ENCODE measurements at places on chromosomes 2 and 18.

DNA sequence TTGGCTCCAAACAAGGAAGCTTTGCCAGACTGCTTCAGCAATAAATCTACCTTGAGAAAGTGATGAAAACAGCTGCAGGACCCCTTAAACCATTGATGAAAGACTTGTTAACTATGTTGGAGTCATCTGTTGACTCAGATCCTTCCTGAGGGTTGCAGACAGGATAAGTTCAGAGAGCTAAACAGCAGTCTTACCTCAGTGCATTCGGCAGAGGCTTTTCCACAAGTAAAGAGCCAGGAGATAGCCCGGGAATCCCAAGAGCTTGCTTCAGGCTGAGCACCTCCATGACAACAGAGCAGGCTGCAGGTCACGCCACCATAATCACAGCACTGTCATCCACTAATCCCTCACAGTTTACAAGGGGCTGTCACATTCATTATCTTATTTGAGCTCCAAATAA is 23.7 kb downstream of the KIAA2012 start:
- no peak for DNase-seq

- DNase-seq: no peak
Observed at GRCh38 chr2:208488686-208489564, 82.3 kb downstream of the PTH2R start.

DNA sequence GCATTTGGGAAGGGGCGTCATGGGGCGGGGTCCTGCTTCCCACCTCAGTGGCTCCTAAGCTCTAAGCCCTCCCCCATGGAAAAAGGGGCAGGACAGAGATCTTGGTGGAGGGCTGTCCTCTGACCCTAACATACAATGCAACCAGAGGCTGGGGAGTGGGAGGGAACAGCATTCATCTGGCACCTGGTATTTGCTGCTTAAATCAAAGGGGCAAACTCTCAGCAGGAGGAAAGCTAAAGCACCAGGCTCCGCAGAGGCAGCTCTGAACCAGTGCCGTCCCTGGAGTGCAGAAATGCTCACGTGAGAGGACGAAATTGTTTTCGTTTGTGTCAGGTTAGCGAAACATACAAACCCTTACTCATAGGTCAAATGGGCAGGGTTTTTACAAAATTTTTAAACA is 92.7 kb upstream of the PXDN start:
- no peak for DNase-seq

DNA sequence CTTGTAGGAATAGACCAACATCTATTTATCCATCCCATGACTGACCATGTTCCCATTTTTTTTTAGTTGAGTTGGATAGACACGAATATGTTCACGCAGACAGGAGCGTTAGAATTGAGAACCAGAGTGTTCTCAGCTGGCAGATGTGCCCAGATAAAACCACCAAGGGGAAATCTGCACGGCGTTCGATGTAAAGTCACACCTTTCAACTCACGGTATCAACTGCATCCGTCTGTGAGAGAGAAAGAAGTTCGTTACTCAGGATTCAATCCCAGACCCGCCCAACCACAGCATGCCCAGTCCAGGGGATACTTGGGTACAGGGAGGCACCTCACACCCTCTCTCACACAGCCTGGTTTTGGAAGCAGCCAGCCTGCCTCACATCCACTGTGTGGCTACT is 26.1 kb downstream of the MAL start:
- DNase-seq: no peak

DNA sequence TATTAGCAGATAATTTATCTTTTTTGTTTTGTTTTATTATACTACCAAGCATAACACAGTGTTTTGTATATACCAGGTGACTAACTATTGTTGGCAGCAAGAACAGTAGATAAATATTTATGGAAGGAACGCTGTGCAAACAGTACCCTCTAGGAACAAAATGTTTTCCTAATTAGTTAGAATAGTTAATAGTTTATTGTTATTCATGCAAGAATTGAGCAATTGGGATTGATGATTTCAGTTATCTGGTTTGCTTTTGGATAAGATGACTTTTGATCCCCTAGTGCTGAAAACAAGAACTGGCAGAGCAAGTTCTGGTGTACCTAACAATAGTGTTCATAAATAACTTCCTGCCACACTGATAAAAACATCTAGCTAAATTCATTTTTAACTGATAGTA is 323.3 kb downstream of the TGIF1 start:
- DNase-seq: no peak

- DNase-seq: peak; percentile 64
Observed at GRCh38 chr2:152042636-152043615, 55.9 kb downstream of the CACNB4 start.

DNA sequence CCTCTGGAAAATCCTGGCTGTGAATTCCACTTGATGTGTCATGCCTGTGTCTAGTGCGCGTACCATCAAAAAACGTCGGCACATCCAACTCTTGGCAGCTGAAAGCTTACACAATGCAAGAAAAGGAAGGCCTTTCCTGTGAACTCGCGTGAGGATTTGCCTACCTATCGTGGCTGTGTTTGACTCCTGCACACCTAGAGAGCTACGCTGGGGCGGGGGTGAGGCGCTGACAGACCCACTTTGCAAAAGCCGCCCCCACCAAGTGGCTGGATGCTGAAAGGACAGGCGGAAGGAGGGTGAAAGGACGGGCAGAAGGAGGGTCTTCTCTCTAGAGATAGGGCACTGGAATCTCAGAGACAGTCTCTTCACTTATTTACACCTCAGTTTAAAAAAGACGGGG is 270.1 kb downstream of the EIPR1 start:
- no peak for DNase-seq

- DNase-seq: no peak
Observed at GRCh38 chr2:72399879-72400278, 252.2 kb upstream of the CYP26B1 start.

DNA sequence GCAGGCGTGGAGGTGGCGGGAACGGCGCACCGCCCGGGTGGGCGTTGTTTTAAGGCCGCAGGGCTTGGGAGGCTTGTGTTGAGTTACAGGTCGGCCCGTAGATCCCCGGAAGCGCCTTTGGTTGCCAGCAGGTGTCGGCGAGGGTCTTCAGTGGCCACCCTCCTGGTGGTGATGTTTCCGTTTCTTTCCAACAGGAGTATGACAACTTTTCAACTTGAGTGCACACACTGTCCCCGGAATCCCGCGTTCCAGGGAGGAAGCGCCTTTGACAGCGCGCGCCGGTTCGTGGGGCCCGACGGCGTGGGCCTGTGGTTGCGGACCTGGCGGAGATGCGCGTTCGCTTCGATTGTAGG is 1.0 kb upstream of the HDAC4 start:
- no peak for DNase-seq

GRCh38 chr2:224034017-224034416 is 5.1 kb downstream of the SERPINE2 start:
- DNase-seq: no peak

DNA sequence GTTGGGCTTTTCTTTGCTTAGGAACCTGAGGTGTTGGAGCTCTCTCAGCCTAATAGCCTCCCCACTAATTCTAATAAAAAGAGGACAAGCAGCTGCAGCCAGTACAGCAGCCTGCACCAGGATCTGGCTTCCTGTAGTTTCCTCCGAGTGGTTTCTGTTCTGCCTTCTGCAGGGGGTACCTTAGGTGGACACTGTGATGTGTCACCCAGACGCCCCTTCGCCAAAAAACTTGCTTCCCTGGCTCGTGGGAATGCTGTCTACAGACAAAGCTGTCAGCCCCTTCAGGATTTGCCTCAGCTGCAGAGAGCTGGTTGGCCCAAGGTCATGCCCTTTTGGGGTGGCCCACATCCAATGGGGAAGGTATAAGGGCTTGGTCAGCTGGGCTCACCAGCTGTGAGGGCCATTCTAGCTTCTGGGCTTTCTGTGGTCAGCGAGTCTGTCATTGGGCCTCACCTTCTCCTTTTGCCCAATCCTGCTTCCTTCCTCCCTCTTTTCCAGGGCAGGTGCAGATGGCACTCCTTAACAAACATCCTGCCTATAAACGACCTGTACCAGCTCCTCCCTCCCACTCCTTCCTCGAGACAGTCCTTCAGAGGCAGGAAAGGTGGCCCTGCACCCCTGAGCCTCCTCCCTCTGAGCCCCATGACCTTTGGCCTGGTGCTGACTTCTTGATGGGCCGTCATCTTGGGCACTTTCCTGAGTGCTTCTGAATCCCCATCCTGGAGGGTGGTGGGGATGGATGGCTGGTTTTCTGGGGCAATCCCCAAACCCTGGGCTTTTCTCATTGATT is 44.0 kb upstream of the ROCK2 start:
- DNase-seq: no peak

DNA sequence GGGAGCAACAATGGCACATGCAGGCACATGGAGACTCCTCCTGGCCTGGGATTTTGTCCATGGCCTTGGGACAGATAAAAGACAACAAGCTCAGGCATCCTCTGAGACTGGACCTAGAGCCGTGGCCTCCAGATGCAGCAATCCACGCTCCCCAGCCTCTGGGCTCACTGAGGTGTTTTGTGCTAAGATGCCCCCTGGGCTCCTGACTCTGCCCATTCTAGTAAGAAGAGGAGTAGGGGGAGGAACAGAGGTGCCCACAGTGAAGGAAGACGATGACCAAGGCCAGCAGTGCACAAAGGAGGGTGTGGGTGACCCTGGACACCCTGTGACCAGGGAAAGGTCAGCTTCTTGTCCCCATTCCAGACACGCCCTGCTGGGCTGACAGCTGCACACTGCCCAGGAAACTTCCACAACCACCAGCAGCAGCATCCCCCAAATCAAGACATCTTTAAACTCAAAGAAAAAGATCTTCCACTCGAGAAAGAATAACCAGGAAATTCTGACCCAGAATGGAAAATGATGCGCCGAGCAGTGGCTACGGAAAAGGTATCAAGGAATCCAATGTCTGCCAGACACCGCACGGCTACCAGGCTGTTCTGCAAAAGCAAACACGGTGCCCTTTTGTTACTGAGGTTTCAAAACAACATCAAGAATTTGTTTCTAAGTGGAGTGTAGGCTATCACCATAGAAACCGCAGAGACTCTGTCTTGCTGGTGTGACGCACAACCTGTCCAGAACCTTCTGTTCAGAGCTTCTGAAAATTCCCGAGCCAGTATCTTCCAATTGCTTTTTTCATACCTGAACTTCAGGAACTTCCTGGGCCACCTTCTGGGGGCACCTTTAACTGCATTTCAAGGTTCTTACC is 65.5 kb downstream of the ZNF516 start:
- no peak for DNase-seq

GRCh38 chr2:151405376-151405775 is 4.3 kb upstream of the RIF1 start:
- DNase-seq: no peak

GRCh38 chr2:67651565-67651964 is 254.4 kb downstream of the ETAA1 start:
- DNase-seq: no peak

DNA sequence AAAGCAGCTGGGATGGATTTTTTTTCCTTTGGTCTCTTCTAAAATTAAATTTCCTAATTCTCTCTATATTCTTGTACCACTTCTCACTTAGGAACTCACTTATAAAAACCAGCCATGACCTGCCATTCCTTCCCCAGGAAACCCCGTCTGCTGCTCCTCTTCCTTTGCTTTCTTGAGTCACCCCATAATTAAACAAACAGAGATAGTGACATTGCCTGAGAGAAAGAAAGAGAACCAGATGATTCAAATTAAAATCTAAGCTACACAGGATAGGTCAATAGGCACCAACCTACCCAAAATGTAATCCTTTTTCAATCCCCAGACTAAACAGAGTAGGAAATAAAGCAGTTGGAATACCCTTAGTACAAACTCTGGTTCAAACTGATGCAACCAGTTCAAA is 9.7 kb downstream of the STK39 start:
- no peak for DNase-seq

DNA sequence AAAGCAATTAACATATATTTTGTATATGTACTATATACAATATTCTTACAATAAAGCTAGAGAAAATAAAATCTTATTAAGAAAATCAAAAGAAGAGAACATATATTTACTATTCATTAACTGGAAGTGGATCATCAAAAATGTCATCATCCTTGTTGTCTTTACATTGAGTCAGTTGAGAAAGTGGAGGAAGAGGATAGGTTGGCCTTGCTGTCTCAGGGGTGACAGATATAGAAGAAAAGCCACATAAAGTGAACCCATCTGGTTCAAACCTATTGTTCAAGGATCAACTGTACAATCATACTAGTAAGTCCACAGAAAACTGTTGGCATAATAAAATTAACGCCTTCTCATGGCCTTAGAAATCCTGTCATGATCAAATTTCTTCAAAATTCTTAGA is 26.6 kb downstream of the SESTD1 start:
- no peak for DNase-seq

GRCh38 chr2:100704156-100704555 is 115.8 kb upstream of the NPAS2 start:
- DNase-seq: no peak

DNA sequence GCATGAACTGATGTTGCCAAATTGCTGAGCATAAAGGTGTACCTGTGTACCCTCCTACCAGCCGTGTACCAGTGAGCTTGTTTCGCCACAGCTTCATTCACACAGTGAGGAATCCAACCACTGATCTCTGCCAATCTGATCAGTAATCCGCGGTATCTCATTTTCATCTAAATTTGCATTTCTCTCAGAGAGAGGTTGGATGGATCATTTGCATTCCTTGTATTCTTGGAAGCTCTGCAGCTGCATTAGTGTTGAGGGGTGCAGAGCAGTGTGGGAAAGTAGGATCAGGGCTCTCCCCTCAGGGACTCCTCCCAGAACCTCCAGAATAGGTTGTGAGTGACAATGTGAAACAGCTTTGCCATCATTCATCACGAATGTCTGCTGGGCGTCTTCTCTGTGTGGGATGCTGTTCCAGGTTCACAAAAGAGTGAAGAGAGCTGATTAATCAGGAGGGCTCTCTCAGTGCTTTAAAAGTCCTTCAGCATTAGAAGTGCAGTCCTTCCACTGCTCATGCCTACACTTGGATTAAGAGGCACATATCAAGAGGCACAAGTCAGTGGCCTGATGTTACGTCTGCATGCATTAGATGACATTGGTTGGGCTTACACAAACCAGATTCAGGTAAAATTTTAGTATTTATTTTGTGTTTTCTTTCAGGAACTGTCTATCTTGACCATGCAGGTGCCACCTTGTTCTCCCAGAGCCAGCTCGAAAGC is 7.5 kb downstream of the MOCOS start:
- DNase-seq: no peak

DNA sequence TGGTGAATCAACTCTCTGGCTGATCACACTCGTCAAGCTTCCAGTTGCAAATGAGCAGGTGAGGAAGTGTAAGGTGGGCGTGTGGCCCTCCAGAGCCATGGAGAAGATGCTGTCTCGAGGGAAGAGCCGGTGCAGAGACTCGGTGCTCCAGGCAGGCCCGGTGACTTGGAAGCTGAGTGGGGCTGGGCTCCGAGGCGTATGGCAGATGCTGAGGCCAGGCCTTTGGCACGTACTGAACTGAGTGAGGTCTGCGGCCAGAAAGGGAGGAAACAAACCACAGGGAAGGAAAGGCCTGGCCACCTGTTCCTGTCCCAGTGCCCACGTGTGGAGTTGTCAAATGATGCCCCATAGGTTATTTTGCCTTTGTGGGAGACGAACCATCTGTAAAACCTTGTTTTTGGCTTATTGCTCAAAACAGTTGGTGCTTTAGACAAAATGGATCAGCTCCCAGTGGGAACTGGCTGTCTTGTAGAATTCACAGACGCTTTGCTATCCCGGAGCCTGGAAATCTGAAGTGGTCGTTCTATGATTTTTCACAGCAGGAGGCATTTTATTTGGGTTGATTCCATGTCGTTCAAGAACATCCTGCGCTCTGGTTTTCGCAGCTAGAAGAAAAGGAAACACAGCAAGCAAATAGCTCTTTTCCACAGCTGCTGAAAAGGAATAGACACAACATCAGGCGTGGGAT is 117.5 kb upstream of the TMEM18 start:
- no peak for DNase-seq

GRCh38 chr2:45554073-45554741 is 56.9 kb downstream of the SRBD1 start:
- DNase-seq: no peak

Data from CD4-positive, alpha-beta T cell treated with Interleukin-15 for 1 hour (primary cell).